ENCODE measurements at places on chromosomes 1 and 21.

DNA sequence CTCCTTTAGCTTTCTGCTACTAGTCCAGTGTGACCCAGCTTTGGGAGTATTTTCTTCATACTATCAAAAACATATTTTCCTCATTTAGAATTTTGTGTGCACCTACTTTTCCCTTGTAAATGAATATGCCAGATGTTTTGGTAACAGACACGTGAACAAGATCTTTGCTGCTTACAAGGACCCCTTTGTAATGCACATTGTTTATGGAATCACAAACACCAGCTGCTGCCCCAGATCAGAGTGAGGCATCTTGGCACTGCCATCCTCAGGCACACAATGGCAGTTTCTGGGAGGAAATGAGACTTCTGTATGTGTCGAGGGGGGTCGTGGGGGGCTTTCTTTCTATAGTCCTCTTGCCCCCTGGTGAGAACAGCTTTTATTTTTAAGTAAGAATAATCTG, 115.7 kb downstream of the RGL1 start:
- no peak for DNase-seq

DNA sequence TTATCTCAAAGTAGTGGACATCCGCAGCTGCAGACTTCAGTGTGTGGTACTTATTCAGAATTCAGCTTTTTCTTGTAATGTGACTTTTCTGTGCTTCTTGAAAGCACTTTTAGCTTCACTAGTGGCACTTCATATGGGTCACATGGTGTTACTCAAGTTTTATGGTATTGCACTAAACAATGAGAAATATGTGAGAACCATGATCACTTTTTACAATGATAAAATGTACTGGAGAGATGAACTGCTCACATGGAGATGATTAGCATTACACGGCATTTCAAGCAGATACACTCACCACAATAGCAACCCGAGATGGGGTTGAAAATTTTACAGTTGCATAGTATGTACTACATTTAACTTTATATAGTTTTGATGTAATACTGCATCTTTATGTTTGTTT, 40.1 kb upstream of the GPR52 start:
- DNase-seq = no peak

DNA sequence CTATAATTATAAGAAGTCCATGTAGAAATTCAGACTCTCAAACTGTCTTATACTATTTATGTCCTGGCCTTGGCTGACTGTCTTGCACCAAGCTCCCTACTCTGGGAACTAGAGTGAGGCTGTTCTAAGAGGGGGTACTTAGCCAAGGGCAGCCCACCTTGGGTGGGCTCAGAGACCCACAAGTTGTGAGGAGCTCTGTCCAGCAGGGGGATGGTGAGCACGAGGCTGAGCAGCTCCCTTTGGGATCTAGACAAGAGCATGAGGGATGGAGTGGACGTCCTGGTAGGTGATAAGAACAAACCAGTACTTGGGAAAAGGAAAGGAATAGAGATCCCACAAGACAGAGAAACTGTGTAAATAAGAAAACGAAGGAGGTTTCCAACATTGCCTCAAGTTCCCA, 127.1 kb upstream of the SLC44A3 start:
- no peak for DNase-seq

DNA sequence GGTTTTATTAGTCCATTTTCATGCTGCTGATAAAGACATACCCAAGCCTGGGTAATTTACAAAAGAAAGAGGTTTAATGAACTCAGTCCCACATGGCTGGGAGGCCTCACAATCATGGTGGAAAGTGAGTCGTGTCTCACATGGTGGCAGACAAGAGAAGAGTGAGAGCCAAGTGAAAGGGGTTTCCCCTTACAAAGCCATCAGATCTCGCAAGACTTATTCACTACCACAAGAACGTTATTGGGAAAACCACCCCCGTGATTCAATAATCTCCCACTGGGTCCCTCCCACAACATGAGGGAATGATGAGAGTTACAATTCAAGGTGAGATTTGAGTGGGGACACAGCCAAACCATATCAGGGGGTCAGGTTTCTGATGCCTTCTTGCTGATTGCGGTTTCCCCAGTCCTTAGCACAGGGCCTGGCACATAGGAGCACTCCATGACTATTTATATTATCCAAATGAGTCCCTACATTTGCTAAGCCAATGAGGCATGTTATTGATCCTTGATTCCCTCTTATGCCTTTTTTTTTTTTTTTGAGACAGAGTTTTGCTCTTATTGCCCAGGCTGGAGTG, 35.3 kb upstream of the PAXBP1 start:
- no peak for DNase-seq

DNA sequence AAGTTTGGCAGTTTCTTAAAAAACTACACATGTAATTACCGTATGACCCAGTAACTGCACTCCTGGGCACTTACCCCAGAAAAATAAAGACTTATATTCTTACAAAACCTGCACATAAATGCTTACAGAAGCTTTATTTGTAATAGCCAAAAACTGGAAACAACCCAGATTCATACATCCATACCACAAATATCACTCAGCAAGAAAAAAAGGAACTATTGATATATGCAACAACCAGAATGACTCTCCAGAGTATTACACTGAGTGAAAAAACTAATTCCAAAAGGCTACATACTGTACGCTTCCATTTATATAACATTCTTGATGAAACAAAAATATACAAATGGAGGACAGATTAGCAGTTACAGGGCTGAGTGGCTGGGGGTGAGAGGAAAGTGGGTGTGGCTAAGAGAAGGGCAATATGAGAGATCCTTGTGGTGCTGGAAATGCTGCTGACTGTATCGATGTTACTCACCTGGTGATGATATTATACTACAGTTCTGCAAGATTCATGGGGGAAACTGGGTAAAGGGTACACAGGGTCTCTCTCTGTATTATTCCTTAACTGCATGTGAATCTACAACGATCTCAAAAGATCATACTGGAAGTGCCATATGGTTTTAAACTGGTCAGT, 96.0 kb upstream of the GNG4 start:
- no peak for DNase-seq

DNA sequence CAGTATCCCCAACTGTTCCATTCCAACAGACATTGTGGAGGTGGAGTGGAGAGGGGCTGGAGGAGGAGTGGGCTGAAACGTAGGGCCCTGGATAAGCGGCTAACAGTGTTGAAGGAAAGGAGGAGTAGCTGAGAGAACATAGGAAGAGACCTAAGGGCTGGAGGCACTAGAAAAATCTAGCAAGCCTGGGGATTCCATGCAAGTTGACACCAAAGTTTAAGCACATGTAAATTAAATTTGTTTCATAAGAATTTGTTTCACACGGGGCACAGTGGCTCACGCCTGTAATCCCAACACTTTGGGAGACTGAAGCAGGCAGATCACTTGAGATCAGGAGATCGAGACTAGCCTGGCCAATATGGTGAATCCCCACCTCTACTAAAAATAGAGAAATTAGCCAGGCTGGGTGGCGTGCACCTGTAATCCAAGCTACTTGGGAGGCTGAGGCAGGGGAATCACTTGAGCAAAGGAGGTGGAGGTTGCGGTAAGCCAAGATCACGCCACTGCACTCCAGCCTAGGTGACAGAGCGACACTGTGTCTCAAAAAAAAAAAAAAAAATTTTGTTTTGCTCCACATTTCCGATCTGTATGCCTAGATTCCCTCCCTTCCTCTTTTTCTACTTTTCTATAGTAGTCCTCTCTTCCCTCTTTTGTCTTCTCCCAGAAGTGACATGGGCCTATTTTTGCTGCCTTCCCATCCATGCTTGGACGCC, 530 bp upstream of the CD244 start:
- DNase-seq = no peak

DNA sequence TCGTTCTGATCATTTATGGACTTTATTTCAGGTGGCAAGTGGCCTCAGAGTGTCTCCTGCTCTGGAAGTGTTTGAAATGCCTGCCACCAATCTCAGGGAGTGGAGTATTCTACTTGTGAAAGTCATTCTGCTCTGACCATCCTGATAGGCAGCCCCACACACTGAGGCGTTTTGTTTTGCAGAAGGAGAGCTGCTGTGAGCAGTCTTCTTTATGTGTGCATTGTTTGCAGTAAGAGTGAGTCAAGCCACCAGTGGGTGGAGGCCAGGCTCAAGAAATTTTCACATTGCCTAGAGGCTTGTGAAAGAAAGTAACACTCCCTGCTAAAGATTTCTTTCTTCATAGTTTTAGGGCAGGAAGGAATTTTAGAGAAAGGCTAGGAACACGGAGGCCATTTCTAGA, 204.4 kb downstream of the SLC35F3 start:
- no peak for DNase-seq

DNA sequence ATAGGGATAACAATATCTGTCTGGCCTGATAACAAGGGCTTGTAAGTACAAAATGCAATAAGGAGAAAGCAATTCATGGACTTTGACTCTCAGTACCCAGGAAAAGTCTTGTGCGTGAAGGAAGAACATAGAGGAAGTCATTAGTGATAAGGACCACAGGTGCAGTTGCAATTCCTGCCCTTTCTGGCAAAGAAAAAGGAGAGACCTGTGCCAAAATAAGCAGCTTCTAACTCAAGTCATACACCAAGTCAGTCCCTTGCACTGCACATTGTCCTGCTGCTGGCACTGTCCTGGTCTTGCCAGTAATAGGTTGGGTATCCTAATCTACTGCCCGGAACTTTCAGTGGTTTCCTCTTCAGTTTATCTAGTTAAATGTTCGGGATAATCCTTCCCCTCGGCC, 14.8 kb upstream of the SOD1 start:
- DNase-seq = no peak

DNA sequence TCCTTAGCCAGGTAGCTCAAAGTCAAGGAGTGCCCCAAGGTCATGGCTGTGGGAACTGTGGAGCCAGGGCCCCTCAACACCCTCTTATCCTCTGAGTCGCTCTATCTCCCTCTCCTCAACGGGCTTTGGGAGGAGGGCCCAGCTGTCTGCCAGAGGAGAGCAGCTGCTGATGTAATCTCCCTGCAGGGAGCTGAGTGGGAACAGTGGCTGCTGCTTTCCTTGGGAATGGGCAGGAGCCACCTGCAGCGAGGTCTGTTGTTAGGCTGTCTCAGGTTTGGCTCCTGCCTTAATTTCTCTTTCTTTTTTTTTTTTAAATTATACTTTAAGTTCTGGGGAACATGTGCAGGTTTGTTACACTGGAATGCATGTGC, 58.8 kb upstream of the MAP1LC3C start:
- DNase-seq = no peak

- DNase-seq = no peak
Measured at GRCh38 chr21:15252431-15252830, 187.6 kb upstream of the NRIP1 start.

- no peak for DNase-seq
Measured at GRCh38 chr1:228315484-228315944, 91.1 kb downstream of the TRIM11 start.

GRCh38 chr1:60558236-60558635, 484.7 kb upstream of the C1orf87 start:
- DNase-seq = no peak

DNA sequence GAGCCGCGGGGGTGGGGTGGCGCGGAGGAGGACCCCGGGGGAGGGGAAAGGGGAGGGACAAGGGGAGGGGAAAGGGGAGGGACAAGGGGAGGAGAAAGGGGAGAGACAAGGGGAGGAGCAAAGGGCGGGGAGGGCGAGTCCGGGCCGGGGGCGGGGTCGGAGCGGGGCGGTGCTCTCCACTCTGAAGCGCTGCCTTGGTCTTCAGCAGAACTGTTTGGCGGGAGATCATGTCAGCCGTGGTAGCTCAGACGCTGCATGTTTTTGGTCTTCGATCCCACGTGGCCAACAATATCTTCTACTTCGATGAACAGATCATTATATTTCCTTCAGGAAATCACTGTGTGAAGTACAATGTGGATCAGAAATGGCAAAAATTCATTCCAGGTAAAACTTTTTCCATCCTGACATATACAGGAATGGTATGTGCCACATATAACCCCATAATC, 420 bp downstream of the CFAP57 start:
- peak; percentile 57 for DNase-seq

- no peak for DNase-seq
Measured at GRCh38 chr1:236122176-236122575, 20.2 kb upstream of the GPR137B start.

DNA sequence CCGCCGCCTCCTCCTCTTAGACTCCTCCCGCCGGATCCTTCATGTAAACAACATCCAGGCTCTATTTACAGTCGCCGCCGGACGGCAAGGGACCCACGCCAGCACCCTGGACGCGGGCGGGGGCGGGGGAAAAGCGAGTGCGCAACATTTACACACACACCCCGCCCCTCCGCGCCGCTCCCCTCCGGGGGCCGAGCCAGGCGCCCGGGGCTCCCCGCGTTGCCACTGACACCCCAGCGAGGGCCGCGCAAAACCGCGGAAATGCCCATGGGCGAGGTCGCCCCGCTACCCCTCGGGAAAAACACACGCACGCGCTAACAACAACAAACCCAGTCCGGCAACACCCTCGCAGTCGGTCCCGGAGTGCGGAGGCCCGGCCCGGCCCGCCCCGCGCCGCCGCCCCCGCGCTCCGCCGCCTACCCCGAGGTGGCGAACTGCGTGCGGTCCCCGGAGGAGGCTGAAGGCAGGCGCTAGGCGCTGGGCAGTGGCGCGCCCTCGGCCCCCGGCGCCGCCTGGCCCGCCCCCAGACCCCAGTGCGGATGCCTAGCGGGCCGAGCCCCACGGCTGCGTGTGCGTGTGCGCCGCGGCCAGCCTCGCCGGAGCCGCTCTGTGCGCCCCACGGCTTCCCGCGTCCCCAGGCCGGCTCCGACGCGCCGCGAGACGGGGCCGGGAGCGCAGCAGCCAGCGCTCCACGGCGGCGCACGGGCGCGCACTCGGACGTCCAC, 81.1 kb upstream of the AK4 start:
- peak; percentile 13 for DNase-seq

DNA sequence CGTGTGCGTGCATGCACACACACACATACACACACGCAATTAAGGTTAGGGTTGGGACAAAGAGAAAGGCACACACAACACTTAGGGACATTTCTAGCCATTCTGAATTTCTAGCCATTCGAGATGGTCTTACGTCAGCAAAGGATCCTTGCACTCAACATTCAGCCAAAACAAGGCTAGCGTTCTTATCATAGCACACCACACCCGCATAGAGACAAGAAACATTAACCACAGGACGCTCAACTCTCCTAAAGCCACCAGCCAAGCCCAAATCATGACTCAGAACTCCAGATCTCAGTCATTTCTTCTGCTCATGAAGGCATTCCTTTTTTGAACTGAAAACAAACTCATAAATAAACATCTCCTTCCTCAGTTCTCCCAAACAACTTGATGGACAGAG, 106.8 kb downstream of the LMO4 start:
- no peak for DNase-seq

- DNase-seq = no peak
Measured at GRCh38 chr1:226185141-226186036, 1.2 kb downstream of the ACBD3 start.

DNA sequence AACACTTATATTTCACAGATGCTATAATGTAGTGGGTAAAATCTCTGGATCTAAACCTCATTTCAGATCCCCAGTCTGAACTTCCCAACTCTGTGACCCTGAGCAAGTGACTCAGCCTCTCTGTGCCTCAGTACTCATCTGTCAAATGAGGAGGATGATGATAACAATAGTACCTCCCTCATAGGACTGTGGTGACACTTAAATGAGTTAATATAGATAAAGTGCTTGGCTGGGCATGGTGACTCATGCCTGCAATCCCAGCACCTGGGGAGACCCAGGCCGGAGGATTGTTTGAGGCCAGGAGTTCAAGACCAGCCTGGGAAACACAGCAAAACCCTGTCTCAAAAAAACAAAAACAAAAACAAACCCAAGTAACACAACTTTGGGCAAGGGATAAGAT, 4.7 kb upstream of the ECE1 start:
- DNase-seq = no peak

GRCh38 chr1:52567943-52568342, 15.1 kb upstream of the TUT4 start:
- no peak for DNase-seq

Data from cerebellar nuclear complex (tissue), 1 donor.